ENCODE measurements at places on chromosomes 16 and 17.
A peak's percentile ranks its signal among the peaks of the same experiment; 100 is the strongest.

- no peak for DNase-seq
These were observed 894 bp downstream of the RNF227 start for GRCh38 chr17:7915179-7915610.

DNA sequence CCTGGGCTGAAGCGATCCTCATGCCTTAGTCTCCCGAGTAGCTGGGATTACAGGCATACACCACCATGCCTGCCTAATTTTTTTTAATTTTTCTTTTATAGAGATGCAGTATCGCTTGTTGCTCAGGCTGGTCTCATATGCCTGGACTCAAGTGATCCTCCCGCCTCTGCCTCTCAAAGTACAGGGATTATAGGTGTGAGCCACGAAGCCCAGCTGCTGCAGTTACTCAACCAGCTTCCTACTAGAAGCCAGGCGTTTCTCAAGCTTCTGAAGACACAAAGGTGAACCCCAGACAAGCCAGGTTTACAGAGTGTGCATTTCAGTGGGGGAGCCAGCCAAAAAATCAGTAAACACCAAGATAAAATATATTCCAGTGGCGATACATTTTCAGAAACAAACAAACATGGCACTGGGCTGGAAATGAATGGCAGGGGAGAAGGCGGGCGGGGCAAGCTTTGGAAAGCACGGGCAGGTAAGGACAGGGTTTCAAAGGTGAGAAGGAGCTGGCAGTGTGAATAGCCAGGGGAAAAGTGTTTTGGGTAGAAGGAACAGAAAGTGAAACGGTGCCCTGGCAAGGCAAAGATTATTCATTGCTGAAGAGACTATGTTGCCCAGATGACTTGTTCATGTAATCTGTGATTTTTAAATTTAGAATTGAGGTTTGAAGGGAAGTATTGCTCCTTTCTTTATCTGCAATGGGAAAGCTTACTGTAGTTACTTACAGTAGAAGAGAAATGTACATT lies 471.1 kb downstream of the WWOX start:
- no peak for DNase-seq

GRCh38 chr16:48444574-48444973 lies 59.4 kb upstream of the SIAH1 start:
- no peak for DNase-seq

- no peak for DNase-seq
These were observed 12.3 kb downstream of the HSDL1 start for GRCh38 chr16:84132527-84133285.

DNA sequence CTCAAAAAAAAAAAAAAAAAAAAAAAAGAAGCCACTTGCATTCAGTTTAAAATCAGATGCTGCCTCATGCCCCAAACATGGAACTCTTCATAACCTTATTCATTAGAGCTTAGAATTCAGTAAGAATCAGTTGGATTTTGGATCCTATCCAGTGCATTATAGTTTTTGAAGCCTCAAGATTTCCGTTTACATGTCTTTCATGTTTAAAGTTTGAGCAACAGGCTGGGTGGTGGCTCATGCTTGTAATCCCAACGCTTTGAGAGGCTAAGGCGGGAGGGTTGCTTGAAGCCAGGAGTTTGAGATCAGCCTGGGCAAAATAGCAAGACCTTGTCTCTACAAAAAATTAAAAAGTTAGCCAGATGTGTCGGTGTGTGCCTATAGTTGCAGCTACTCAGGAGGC lies 55.0 kb downstream of the SNTB2 start:
- DNase-seq = no peak

GRCh38 chr17:80105762-80106161 lies 4.4 kb downstream of the GAA start:
- no peak for DNase-seq

GRCh38 chr16:66668777-66669444 lies 27.6 kb downstream of the CMTM4 start:
- DNase-seq = no peak

DNA sequence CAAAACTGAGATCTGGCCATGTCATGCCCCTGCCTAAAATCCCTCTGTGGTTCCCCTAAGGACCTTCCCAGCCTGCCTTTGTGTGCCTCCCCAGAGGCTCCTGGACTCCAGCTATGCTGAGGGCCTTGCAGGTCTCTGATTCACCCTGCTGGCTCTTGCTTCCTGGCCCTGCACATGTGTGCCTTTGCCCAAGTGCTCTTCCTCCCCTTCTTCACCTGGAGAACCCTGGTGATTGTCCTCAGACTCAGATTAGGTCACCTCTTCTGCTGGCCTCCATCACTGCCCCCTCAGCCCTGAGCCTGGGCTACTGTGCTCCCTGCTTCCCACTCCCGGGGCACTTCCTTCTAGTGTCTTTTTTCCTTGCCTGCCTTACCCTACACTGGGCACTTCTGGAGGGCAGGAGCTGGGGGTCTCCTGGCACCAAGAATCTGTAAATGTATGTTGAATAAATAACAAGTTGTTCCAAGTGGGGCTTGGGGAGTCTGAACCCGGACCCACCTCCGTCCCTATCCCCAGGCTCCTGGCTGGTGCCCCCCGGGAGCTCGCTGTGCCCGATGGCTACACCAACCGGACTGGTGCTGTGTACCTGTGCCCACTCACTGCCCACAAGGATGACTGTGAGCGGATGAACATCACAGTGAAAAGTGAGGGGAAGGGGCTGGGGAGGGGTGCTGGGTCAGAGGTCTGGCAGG lies 7.8 kb downstream of the ITGA3 start:
- DNase-seq = no peak

GRCh38 chr17:74959826-74960515 lies 12.6 kb downstream of the HID1 start:
- DNase-seq = no peak

GRCh38 chr17:35740216-35740615 lies 8.8 kb downstream of the RASL10B start:
- DNase-seq = no peak

DNA sequence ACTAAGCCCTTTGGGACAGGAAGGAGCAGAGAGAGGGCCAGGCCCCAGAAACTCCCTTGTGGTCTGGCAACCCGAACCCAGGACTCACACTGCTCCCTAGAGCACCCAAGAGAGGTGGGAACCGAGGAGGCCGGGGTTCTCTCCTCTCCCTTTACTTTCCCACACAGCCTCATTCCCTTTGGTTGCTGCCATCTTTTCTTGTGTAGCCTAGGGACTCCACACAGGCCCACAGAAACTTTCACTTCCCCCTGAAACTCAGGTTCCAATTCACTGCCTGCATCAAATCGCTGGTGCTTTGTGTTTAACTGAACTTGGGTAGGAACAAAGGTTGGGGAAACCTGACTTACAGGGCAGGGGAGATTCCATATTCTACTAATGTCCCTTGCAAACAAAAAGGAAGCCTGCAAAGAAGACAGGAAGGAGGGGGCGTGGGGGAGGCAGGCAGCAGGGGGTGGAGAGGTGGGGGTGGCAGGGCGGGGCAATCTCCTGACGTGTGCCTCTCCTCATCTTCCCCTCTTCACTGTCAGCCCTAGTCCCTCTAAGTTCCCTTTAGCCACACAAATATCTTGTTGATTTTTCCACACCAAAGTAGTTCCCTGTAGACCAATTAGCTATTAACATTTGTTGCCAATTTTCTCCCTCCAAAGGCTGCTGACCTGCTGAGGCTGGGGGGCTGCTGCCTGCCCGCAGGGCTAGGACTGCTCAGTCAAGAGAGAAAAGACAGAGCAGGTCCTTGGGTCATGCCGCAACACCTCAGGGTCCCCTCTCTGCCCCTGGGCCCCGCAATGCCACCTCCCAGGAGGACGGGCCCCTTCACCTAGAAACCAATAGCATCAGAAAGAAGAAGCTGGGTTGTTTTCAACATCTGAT lies 8.0 kb downstream of the ST3GAL2 start:
- DNase-seq = no peak

GRCh38 chr17:49676276-49676868 lies 1.5 kb downstream of the SPOP start:
- DNase-seq = no peak

GRCh38 chr17:17072546-17072945 lies 30.3 kb downstream of the MPRIP start:
- no peak for DNase-seq

- DNase-seq = no peak
These were observed 62.9 kb upstream of the ATF7IP2 start for GRCh38 chr16:10322723-10323527.

GRCh38 chr16:48194828-48195556 lies 39.2 kb upstream of the ABCC12 start:
- peak; percentile 17 for DNase-seq

- no peak for DNase-seq
These were observed 32.4 kb downstream of the DCAKD start for GRCh38 chr17:45018848-45019711.

- DNase-seq = no peak
These were observed 7.5 kb downstream of the SNTB2 start for GRCh38 chr16:69194488-69194887.

GRCh38 chr17:58271216-58271931 lies 9.4 kb downstream of the MPO start:
- no peak for DNase-seq

- no peak for DNase-seq
These were observed 11.4 kb downstream of the CHST4 start for GRCh38 chr16:71537643-71538042.

DNA sequence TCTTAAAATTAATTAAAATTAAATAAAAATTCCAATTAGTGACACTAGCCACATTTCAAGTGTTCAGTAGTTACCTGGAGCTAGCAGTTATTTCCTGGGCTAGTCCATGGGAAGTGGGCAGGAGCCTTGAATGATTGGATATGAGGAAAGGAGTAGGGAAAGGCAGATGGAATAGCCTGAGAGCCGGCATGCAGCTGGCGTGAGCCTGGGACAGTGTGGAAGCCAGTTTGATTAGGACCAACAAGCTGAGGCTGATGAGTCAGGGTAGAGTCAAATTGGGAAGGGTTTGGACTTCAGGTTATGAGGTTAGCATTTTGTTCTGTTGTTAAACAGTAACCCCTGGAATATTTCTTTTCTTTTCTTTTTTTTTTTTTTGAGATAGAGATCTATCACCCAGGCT lies 15.3 kb upstream of the GNA13 start:
- no peak for DNase-seq

DNA sequence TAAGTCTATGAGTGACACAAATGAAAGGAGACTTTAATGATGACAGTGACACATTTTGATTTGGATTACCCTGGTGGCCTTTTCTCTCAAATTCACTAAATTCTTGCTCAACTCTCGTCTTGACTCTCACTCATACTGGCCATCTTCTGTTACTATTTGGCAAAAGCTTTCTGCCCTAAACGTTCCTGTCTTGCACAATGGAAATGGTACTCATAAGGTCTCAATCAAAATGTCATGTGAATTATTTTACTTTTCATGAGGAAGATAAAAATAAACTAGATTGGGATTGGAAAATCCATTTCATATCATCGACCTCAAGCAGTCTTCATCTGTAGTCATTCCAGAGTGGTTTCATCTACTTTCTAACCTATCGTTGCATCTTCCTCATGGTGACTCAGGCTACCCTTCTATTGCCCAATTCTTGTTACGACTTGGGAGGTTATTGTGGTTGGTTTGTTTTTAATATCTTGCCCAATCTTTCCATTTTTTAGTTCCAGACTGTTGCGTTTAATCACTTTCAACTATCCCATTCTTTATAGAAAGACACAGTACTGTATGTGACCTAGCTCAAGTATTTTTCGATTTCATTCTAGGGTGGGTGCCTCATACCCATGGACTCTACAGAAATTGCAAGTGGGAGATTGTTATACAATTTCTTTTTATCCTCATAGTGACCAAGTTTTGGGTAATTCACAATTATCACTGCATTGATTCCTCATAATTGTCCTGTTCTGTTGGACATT lies 317.2 kb upstream of the KCNJ16 start:
- no peak for DNase-seq

DNA sequence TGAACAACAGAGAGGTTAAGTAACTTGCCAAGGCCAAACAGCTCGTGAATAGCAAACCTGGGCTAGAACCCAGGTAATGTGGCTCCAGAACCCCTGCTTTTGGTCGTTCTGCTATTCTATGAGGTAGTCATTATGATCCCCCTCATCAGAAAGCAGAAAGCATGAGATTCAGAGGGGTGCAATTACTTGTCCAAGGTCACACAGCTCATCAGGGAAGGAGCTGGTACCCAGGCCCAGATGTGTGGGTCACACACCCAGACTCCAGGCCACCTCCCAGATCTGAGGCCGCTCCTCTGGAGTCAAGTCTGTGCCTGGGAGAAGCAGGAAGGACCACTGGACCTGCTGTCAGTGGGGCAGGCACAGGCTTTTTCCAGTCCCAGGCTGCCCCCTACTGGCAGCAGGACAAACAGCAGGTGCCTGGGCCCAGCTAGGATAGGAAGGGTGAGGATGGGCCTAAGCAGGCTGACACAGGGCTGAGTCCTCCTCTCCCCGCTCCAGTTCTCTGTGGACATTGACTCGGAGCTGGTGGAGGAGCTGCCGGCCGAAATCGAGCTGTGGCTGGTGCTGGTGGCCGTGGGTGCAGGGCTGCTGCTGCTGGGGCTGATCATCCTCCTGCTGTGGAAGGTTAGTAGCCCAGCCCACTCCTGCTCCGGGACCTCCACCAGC lies 7.8 kb upstream of the PDK2 start:
- DNase-seq = peak; percentile 56

- no peak for DNase-seq
These were observed 13.5 kb upstream of the LHX1 start for GRCh38 chr17:36923814-36924221.

DNA sequence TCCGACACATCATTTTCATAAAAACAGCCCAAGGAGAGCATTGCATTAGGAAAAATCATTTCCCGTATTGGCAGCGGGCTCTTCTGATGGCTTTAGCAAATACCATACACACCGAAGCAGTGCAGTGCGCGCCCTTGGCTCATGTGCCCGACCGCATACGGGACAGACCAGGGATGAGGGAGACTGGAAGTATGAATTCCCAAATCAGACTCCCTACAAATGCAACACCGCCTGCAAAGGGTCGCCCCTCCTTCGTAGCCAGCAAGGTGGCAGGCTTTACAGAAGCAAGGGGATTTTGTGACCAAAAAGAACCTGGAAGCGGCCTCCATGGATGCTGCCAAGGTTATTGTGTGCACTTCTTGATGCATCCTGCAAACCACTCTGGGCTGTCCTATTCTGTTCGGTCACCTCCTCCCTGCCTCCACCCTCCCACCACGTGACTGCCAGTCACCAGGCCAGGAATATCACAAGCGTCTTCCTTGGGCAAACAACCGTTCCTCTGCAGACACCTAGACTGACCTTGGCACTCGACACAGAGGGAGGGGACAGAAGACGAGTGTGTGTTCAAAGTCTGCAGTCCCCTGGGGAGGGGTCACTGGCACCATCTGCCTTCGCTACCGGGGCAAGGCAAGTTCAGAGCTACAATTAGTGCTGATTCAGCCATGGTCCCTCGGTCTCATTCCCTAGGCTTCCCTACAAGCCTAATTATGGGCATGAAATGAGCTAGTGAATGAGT lies 460.4 kb downstream of the SLC39A11 start:
- DNase-seq = no peak

DNA sequence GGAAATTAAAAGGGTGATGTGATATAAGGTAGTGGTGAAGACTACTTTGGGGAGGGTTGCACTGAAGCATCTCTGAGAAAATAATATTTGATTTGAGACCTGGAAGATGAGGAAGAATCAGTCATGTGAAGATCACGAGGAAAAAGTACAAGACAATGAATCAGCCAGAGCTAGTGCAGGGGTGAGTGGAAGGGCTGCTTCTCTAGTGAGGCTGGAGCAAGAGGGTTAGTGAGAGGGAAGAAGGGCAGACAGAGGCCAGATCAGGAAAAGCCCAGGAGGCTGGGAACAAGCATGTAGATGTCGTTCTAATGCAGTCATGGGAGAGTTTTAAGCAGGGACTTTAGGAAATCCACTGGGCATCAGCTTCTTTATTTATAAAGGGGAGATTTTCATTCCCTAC lies 504.2 kb upstream of the SALL1 start:
- DNase-seq = no peak

- DNase-seq = peak; percentile 23
These were observed 480 bp downstream of the TXNL4B start for GRCh38 chr16:72092832-72093447.
